ENCODE measurements at places on chromosomes 13 and 19. TPM values are rescaled to one million over a fixed set of nuclear protein-coding genes. Genes with fewer than 3 reads are reported as not detected.

TEX29 gene
- total RNA-seq: not detected

VSTM1 gene
- total RNA-seq: not detected

PDCD2L gene
- total RNA-seq: 11.9 TPM

IZUMO4 gene
- 4.5 TPM for total RNA-seq

IL17D gene
- 9.2 TPM for total RNA-seq

TTC9B gene
- total RNA-seq: not detected

TMEM272 gene
- total RNA-seq: not detected

TPTE2 gene
- not detected for total RNA-seq

RAX2 gene
- total RNA-seq: 0.13 TPM

ZNF83 gene
- total RNA-seq: 69.5 TPM

RASAL3 gene
- 2.6 TPM for total RNA-seq

LGALS7B gene
- not detected for total RNA-seq

- DNase-seq: no peak
Observed at GRCh38 chr13:88979465-88980175, 1308.4 kb downstream of the SLITRK5 start.

DNA sequence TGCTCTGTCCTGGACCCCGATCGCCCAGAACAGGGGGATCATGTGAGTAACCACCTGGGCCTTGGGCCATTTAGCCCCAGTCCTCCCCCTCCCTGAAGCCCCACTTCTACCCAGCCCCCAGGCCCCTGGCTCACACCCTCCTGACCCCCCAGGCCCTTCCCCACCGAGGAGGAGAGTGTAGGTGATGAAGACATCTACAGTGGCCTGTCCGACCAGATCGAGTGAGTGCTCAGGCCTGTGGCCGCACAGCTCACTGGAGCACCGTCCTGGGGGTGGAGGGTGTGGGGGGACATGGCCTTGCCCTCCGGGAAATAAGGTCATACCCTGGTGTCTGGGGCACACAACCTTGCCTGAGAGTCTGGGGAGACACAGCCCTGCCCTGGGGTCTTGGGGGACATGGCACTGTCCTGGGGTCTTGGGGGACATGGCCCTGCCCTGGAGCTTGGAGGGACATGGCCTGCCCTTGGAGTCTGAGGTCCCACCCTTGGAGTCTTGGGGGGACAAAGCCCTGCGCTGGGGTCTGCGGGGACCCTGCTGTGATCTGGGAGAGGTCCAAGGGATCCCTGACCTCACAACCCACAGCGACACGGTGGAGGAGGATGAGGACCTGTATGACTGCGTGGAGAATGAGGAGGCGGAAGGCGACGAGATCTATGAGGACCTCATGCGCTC is 49.3 kb downstream of the VAV1 start:
- no peak for DNase-seq

DNA sequence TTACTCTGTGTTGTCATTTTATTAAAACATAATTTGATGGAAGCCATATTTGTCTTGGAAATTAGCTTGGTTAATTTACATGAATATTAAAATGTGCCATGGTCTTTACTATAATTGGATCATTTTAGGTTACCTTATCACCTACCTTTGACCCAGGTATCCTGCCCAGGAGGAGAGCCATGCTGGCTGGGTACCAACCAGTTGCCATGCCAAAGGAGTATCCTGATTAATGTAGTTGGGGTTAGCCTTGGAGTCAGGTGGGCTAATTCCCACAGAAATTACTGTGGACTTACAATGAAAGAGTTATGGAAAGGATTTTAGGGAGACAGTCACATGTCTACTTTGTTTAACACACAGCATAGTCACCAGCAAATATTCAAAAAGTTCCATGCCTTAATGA is 32.0 kb downstream of the NDFIP2 start:
- no peak for DNase-seq

GRCh38 chr13:108700422-108701170 is 71.2 kb downstream of the MYO16 start:
- DNase-seq: no peak

- DNase-seq: no peak
Observed at GRCh38 chr19:51559240-51559639, 11.8 kb upstream of the ZNF175 start.

DNA sequence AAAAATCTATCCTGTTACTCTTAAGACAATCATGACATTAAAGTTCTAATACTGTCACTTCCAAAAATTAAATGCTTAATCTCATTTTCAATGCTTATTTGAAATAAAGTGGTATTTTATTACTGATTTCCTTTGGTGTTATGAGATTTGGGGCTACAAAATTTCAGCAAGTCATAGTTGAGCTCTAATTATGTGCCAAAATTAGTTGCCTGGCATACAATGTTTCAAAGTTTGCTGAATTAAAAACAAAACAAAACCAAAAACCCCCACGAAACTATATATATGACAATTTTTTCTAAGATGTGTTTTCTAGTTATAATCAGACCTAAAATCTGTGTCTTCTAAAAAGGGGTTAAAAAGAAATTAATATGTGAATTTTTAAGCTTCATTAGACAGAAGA is 62.2 kb downstream of the KCNRG start:
- no peak for DNase-seq

- no peak for DNase-seq
Observed at GRCh38 chr13:98582947-98583346, 6.0 kb upstream of the STK24 start.

DNA sequence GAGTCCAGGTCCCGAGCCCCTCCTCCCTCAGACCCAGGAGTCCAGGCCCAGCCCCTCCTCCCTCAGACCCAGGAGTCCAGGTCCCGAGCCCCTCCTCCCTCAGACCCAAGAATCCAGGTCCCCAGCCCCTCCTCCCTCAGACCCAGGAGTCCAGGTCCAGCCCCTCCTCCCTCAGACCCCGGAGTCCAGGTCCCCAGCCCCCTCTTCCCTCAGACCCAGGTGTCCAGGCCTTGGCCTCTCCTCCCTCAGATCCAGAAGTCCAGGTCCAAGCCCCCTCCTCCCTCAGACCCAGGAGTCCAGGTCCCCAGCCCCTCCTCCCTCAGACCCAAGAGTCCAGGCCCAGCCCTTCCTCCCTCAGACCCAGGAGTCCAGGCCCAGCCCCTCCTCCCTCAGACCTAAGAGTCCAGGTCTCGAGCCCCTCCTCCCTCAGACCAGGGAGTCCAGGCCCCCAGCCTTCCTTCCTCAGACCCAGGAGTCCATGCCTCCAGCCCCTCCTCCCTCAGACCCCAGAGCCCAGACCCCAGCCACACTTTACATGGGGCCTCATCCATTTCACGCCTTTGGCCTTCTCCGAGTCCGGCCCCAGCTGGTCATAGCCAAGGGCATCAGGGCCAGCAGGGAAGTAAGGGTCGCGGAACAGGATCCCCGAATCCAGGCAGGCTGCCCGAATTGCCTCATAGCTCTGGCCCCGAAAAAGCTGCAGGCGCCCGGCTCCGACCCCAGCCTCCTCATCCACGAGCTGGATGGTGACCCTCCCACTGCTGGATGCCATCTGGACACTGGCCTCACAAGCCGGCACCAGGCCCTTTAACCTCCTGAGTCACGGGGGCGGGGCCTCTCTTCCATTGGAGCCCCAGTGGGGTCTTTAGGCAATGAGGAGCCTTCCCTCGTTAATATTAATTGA is 628 bp downstream of the CAPN12 start:
- no peak for DNase-seq

DNA sequence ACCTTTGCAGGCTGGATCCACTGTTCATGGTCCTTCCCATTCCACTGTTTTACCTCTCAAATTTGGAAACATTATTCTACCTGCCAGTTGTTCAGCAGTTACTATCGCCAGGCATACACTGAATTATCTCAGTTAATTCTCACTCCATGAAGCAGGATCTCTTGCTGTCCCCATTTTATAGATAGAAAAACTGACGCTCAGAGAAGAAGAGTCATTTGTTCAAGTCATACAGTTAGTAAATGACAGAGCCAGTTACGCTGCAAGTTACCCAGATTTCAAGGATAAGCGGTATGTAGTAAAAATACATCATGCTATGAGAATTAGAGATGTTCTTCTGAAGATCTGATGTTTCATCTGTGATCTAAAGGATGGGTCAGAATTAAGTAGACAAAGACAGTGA is 40.2 kb upstream of the IGSF23 start:
- no peak for DNase-seq

DNA sequence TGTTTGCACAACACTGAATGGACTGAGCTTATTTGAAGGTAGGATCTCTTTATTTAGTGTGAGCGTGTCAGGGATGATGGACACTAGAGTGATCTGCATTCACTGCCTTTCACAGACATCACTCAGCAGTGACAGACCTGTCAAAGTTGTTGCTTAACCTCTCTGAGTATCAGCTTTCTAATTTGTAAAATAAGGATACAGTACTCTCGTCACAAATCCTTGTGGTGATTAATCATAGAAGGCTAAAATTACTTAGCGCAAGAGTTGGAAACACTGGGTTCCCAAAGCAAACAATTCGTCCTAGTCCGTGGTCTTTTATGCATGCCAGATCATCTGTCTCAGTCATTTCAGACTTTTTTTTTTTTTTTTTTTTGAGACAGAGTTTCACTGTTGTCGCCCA is 16.6 kb downstream of the CARD8 start:
- no peak for DNase-seq

GRCh38 chr13:20388184-20388583 is 137.5 kb downstream of the CRYL1 start:
- DNase-seq: no peak

DNA sequence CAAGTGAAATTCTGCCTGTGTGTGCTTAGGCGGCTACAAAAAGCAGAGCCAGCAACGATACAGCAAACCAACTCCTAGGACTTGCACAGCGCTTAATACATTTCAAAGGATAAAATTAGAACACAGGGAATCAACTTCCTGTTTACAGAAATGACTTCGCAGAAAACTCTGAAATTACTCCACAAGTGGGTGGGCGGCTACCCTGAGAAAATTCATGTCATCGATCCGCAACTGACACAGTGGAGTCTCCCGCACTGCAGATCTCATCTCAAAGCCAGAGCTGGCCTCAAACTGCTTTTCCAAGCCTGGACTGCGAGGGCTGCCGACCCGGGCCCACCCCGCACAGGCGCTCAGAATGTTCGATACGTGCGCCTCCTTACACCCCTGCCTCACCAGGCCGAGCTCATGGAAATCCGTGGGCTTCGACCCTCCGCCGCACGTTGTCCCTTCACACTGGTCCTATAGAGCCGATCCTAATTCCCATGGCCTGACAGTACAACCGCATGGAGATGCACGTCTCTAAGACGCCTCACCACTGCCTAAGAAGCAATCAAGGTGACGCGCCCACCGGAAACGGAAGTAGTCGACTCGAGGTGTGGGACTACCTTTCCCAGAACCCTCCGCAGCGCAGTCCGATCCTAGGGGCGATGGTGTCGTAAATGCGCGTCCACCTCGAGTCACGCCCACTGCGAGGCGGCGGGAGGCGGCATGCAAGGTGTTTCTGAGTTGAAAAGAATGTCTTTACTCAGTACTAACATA is at the start of gene ZNF229:
Gene ZNF229 (minus strand): TSS at position 557 of the 759 bp plus-strand sequence. CDS start 5,625 bp downstream, outside the sequence.
- peak; percentile 83 for DNase-seq

GRCh38 chr13:45398877-45399276 is 19.3 kb downstream of the SLC25A30 start:
- DNase-seq: no peak

- no peak for DNase-seq
Observed at GRCh38 chr13:32228330-32229041, 86.7 kb downstream of the ZAR1L start.

DNA sequence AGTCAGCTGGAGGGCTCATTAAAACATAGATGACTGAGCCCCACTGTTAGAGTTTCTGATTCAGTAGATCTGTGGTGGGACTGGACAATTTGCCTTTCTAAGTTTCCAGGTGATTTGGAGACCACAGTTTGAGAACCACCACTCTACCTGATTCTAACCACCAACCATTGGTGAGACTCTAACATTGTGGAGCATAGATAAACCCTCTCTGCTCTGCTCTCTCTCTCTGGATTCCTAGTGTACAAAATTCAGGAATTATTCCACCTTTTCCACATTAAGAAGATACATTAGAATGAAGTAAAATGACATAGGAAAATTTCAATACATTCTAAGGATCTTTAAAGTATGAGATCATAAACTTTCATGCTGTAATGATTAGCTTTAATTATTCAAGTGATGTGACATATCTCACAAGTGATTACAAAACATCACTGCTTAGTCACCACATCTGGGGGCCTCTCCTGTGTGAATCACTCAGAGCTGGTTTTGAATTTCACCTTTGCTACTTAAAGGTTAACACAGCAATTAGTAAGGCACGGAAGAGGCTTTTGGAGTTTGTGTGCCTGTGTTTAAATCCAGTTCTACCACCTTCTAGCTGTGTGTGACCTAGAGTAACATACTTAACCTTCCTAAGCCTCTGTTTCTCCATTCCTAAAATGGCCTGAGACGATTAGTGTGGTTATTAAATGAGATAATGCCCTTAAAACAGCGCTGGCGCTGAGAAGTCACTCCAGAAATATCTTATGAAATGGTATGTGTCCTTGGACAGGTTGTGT is 78.5 kb upstream of the NBEA start:
- no peak for DNase-seq

DNA sequence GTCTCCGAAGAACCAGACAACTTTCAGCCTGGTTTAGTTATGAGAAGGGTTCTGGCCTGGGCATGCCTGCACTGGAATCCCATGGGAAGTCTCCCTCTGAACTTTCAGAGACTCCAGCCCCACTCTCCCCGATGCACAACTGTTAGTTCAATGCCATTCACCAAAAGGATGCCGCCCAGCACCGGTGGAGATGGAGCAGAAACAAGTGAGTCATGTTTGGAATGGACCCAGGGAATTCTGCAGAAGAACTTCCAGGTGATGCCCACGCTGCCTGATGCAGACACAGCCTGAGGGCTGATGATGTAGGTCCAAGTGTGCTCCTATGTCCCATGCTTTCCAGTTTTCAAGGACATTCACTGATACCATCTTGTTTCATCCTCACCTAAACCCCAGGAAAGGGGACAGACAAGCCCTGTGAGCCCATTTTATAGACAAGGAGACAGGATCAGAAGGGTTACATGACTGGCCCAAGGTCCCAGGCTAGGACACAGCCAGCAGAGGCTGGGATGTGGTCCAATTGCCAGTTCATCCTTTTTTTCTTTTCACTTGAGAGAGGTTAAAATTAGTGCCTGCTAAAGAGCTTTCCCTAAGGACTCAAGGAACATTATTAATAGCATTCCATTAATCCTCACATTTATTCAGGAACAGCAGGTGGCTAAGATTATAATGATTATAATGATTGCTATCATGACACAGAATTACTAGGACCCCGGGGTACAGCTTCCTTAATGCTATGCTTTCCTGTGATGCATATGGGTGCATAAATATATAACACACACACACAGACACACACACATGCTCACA is 39.5 kb downstream of the SIAH3 start:
- no peak for DNase-seq

- DNase-seq: no peak
Observed at GRCh38 chr13:73955977-73956500, 178.2 kb downstream of the KLF12 start.

- no peak for DNase-seq
Observed at GRCh38 chr19:56101746-56102535, 19.2 kb downstream of the ZNF787 start.

- no peak for DNase-seq
Observed at GRCh38 chr19:42288881-42289555, 12.9 kb upstream of the PRR19 start.

DNA sequence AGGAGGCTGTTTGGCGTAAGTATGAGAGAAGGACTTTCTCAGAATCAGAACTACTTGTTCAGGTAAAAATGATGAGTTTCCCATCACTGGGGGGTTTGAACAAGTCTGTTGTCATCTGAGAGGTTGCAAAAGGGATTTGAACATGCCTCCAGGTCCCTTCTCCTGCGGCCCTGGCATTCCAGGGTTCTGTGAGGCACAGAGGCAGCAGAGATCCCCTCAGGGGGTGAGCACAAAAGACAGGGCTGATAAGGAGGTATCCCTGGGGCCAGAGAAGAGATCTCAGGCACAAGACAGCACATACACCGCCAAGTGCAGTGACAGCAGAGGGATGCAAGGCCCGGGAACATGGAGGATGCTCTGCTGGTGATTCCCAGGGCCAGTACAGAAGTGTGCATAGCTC is 275.8 kb upstream of the TSHZ3 start:
- DNase-seq: no peak
